Hair follicle dermal papilla cell (primary cell): ENCODE measurements at places on chromosomes 2 and 18. TPM values are rescaled to one million over a fixed set of nuclear protein-coding genes. Genes with fewer than 3 reads are reported as not detected.

Gene ATL2
- 42.0 and 49.2 TPM in 2 replicates for total RNA-seq

Gene AGXT
- total RNA-seq, result not detected in 2 replicates

Gene SH3BP4
- 172 and 214 TPM in 2 replicates for total RNA-seq

Gene COLEC11
- 0.16 TPM in 1 of 2 replicates, not detected in the other for total RNA-seq

Gene HOXD4
- total RNA-seq, result 8.0 and 10.5 TPM in 2 replicates

Gene CCDC150
- total RNA-seq, result 4.5 and 5.0 TPM in 2 replicates

Gene TSPYL6
- total RNA-seq, result under 0.01 TPM in 1 of 2 replicates, not detected in the other

Gene LIMS3
- 2.2 TPM in 1 of 2 replicates, not detected in the other for total RNA-seq

Gene TBR1
- under 0.01 TPM in 1 of 2 replicates, not detected in the other for total RNA-seq

Gene COLEC12
- total RNA-seq, result 297 and 345 TPM in 2 replicates

Gene NPHP1
- 4.4 and 6.0 TPM in 2 replicates for total RNA-seq

Gene POTEI
- total RNA-seq, result not detected in 2 replicates

Gene RGPD4
- total RNA-seq, result under 0.01 TPM in 1 of 2 replicates, not detected in the other

Gene MYO5B
- under 0.01 and 0.12 TPM in 2 replicates for total RNA-seq

Gene PLEKHH2
- total RNA-seq, result 5.6 and 11.4 TPM in 2 replicates

Gene NEU2
- not detected in 2 replicates for total RNA-seq

Gene THSD7B
- total RNA-seq, result under 0.01 TPM in 1 of 2 replicates, not detected in the other

Gene CYBRD1
- total RNA-seq, result 465 and 505 TPM in 2 replicates

Gene PARD6G
- 2.3 and 3.1 TPM in 2 replicates for total RNA-seq

Gene CFC1
- total RNA-seq, result not detected in 2 replicates

Gene DSG1
- total RNA-seq, result not detected in 2 replicates

Gene PPP3R1
- 23.4 and 26.1 TPM in 2 replicates for total RNA-seq
